ENCODE measurements at places on chromosomes 1 and 21. TPM values are rescaled to one million over a fixed set of nuclear protein-coding genes. Genes with fewer than 3 reads are reported as not detected.

DNA sequence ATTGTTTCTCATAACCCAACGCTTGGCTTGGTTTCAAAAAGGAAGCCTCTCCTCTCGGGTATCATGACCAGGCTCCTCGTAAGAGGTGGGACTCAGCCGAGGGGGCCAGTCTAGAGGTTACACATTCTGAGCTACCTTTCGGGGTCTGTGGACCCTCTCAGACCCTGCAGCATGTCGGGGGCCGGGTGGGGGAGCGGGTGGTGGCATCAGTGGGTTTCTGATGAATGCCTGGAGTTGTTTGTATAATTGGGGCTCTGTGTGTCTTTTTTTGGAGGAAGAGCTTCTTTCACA is 229.3 kb downstream of the CAMTA1 start:
- no peaks in the 10 kb centered on the region for H3K4me1 ChIP-seq
- H3K4me3 ChIP-seq = no peak overlapping the region
- DNase-seq = no peak
- no peaks in the 10 kb centered on the region for H3K36me3 ChIP-seq
- no peak overlapping the region for H3K27ac ChIP-seq

- H3K4me1 ChIP-seq = peaks cover 19% of the 10 kb centered on the region
- no peaks in the 10 kb centered on the region for H3K36me3 ChIP-seq
- no peak overlapping the region for H3K4me3 ChIP-seq
- no peak for DNase-seq
- H3K27ac ChIP-seq = no peak overlapping the region
Observed at GRCh38 chr1:93815366-93816110, 63.5 kb downstream of the DNTTIP2 start.

DNA sequence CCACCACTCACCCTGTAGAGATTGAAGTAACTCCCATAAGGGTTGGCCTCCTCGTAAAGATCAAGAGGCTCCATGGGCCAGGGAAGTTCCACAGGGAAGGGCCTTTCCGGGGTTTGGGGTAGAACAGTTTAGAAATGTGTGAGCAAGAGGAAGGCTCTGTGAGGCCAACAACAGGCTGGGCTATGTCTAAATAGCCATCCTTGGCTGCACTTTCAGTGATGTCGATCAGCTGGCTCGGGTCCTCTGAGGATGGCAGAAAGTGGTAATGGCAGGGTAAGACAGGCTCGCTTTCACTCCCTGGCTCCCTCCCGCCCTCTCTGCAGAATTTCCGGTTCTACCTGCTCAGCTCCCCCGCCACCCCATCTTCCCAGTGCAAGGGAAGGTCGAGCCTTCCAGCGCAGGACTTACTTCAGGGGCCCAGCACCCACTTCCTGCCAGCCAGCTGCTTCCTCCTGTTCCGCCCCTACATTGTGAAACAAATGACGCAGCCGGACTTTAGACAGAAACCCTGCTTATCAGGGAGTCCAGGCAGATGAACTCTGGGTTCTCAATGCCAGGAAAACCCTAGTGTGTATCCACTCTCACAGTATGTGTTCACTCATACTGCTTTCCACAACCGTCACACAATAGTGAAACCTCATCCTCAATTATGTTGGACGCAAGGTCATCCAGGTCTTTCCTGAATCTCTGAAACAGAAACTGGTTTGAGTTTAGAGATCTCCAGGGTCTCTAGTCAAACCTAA is 7.3 kb downstream of the F11R start:
- H3K27me3 ChIP-seq = no peaks in the 10 kb centered on the region
- H3K4me1 ChIP-seq = peaks cover 33% of the 10 kb centered on the region
- H3K36me3 ChIP-seq = peaks cover 3% of the 10 kb centered on the region

DNA sequence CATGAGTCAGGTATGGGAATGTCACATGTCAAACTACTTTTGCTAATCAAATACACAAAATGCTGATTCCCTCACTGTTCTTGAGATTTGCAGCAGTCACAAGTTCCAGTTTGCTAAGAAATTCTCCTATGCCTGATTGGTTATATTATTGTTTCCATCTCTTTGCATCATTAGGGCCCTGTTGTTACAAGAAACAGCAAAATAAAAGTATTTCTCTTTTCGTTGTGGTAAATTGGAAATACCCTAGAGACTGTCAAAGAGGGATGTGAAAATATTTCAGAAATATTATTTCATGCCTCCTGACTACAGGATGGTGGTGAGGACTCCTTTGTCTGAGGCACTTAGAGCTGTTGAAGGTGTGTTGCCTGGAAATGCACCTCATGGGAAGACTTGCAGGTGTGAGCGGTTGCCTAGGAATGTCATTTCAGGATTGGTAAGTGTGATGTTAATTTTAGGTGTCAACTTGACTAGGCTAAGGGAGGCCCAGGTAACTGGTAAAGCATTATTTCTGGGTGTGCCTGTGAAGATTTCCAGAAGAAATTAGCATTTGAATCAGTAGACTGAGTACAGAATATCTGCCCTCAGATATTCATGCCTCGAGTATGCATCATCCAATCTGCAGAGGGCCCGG is 117.4 kb downstream of the ROR1 start:
- H3K4me1 ChIP-seq = no peaks in the 10 kb centered on the region
- no peaks in the 10 kb centered on the region for H3K27me3 ChIP-seq
- H3K27ac ChIP-seq = no peak overlapping the region

DNA sequence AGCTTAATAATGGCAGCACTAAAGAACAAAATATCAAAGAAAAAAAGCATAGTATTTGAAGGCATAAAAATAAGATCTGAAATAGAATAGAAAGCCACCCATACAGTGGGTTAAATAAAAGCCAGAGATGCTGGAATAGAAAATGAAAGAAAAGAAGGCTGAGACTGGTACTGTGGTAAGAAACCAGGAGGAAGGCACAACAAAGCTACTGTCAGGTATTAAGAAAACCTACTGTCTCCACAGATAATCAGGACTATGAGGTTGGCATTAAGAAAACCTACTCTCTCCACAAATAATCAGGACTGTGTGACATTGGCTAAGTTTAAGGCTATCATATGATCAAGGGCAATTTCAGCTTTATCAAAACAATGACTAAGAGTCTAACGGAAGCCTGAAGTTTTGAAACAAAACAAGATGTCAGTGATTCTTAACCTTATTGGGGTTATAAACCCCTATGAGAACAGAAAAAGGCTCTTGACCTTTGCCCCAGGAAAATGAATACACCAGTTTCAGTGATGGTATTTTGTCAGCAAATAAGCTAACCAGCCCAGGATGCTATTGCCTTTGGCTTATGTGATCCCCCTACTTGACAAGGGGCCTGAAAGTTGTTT is 24.4 kb downstream of the MCOLN2 start:
- H3K27me3 ChIP-seq = no peaks in the 10 kb centered on the region
- peaks cover 18% of the 10 kb centered on the region for H3K36me3 ChIP-seq
- DNase-seq = no peak
- peaks cover 57% of the 10 kb centered on the region for H3K4me1 ChIP-seq

GRCh38 chr1:92310185-92310597 is 11.3 kb downstream of the RPAP2 start:
- H3K36me3 ChIP-seq = peaks cover 52% of the 10 kb centered on the region
- no peaks in the 10 kb centered on the region for H3K27me3 ChIP-seq
- no peak overlapping the region for H3K27ac ChIP-seq
- DNase-seq = no peak
- no peak overlapping the region for H3K4me3 ChIP-seq

- H3K4me1 ChIP-seq = peaks cover 7% of the 10 kb centered on the region
- H3K4me3 ChIP-seq = no peak overlapping the region
- H3K27ac ChIP-seq = no peak overlapping the region
- DNase-seq = no peak
- H3K27me3 ChIP-seq = peaks cover 8% of the 10 kb centered on the region
Observed at GRCh38 chr21:38925478-38925877, 119.7 kb downstream of the ETS2 start.

- H3K27ac ChIP-seq = no peak overlapping the region
- no peaks in the 10 kb centered on the region for H3K4me1 ChIP-seq
- no peak for DNase-seq
- no peaks in the 10 kb centered on the region for H3K36me3 ChIP-seq
Observed at GRCh38 chr1:190940951-190941350, 463.3 kb upstream of the BRINP3 start.

DNA sequence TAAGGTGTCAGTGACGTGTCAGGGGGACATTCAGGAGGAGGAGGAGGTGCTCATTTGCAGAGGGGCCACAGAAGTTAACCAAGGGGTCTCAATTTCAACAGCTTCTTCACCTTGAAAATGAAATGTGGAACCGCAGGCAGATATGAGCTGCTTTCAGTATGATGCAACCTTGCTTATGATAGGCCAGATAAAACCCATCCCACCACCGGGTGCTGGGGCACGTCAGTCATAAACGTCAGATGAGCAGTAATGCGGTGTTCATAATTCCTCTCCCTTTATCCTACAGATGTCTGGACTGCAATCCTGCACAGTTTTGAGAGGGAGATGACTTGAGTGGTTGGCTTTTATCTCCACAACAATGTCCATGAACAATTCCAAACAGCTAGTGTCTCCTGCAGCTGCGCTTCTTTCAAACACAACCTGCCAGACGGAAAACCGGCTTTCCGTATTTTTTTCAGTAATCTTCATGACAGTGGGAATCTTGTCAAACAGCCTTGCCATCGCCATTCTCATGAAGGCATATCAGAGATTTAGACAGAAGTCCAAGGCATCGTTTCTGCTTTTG is 1.7 kb downstream of the PTGFR start:
- H3K36me3 ChIP-seq = no peaks in the 10 kb centered on the region
- no peaks in the 10 kb centered on the region for H3K4me1 ChIP-seq
- H3K27ac ChIP-seq = no peak overlapping the region
- H3K4me3 ChIP-seq = no peak overlapping the region
- DNase-seq = no peak

DNA sequence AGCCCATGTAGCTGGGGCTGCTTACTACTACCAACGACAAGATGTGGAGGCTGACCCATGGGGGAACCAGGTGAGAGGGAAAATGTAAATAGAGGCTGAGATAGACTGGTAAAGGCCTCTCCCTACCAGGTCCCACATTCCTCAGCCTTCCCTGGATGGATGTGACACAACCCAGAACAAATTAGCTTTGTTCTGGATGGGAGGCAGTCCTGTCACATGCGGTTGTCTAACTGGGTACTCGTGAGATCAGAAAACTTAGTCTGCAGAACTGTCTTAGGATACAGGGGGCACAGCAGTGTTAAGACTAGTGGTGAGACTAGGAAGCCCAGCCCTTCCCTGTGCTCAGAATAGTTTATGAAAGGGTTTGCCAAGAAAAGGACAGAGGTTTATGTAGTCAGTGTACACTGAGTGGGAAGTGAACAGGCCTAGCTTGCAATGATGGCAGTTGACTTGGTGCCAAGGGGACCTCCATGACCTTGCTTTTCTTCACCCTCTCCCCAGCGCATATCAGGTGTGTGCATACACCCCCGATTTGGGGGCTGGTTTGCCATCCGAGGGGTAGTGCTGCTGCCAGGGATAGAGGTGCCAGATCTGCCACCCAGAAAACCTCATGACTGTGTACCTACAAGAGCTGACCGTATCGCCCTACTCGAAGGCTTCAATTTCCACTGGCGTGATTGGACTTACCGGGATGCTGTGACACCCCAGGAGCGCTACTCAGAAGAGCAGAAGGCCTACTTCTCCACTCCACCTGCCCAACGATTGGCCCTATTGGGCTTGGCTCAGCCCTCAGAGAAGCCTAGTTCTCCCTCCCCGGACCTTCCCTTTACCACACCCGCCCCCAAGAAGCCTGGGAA is 8.4 kb downstream of the MMACHC start:
- DNase-seq = no peak
- peaks cover 42% of the 10 kb centered on the region for H3K36me3 ChIP-seq
- no peaks in the 10 kb centered on the region for H3K4me1 ChIP-seq
- no peaks in the 10 kb centered on the region for H3K27me3 ChIP-seq
- H3K27ac ChIP-seq = peak overlapping the region; percentile 9
- no peak overlapping the region for H3K4me3 ChIP-seq

- H3K4me3 ChIP-seq = no peak overlapping the region
- peaks cover 2% of the 10 kb centered on the region for H3K27me3 ChIP-seq
- peaks cover 5% of the 10 kb centered on the region for H3K36me3 ChIP-seq
Observed at GRCh38 chr1:212261361-212261929, 23.8 kb upstream of the PPP2R5A start.

DNA sequence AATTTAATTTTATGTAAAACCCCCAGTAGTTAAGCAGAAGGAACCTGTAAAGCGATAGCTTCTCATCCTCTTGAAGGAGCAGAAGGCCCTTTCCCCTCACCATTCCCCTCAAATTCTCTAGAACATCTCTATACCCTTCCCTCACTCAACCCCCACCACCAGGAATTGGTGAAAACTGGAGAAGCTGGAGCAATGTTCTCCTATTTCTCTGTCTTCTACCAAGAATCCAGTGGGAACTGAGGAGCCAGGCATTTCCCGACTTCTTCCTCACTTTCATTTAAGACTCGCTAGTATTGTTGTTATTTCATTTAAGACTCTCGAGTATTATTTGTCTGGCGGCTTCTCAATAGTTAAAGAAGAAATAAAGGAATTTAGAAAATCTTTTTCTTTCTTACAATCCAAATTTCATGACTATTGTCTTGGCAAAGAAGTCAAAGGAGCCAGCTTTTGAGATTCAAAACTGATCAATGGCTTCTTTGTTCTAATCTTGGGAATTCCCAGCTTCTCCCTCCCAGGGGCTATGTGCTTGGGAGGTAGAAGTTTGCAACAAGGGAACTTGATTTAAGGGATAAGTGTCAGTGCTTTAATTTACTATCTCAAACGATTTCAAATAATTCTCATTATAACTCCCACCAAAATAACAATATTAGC is 253.3 kb upstream of the ADGRL2 start:
- H3K36me3 ChIP-seq = no peaks in the 10 kb centered on the region
- H3K4me3 ChIP-seq = no peak overlapping the region
- H3K27ac ChIP-seq = no peak overlapping the region
- H3K27me3 ChIP-seq = no peaks in the 10 kb centered on the region
- no peaks in the 10 kb centered on the region for H3K4me1 ChIP-seq

DNA sequence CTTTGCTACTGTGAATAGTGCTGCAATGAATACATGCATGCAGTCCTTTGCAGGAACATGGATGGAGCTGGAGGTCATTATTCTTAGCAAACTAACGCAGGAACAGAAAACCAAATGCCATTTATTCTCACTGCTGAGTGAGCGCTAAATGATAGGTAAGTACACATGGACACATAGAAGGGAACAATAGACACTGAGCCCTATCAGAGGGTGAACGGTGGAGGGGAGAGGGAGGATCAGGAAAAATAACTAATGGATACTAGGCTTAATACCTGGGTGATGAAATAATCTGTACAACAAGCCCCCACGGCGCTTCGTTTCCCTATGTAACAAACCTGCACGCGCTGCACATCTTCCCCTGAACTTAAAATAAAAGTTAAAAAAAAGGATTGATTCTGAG is 8.9 kb downstream of the NIBAN1 start:
- H3K27me3 ChIP-seq = no peaks in the 10 kb centered on the region
- H3K4me3 ChIP-seq = no peak overlapping the region
- DNase-seq = no peak
- H3K36me3 ChIP-seq = peaks cover 16% of the 10 kb centered on the region
- H3K4me1 ChIP-seq = peaks cover 20% of the 10 kb centered on the region
- H3K27ac ChIP-seq = no peak overlapping the region

Gene FMO4
- 1.4 TPM for total RNA-seq

Gene AGRN
- total RNA-seq = 14.6 TPM

Gene SLC45A1
- 0.13 TPM for total RNA-seq

Gene WLS
- total RNA-seq = not detected

Gene FCRL1
- not detected for total RNA-seq

Gene FCGR2B
- not detected for total RNA-seq

Gene DAB1
- total RNA-seq = 0.10 TPM

Gene S100A1
- not detected for total RNA-seq

Data from activated CD8-positive, alpha-beta T cell treated with anti-CD3 and anti-CD28 coated beads, Interleukin-2, amount 10 ng/mL, durations not matched to agents 7 days and 5 days (primary cell).